Type B pancreatic cell (in vitro differentiated cells): ENCODE measurements at places on chromosomes 3 and 15. TPM values are rescaled to one million over a fixed set of nuclear protein-coding genes. Genes with fewer than 3 reads are reported as not detected.

The AGBL1 gene
- total RNA-seq = 0.07 TPM in 1 of 2 replicates, not detected in the other

The DOCK3 gene
- 5.9 and 15.4 TPM in 2 replicates for total RNA-seq

The GXYLT2 gene
- total RNA-seq = 6.3 and 25.8 TPM in 2 replicates

The AMT gene
- total RNA-seq = 12.5 and 21.6 TPM in 2 replicates

The CFAP44 gene
- 7.6 and 11.6 TPM in 2 replicates for total RNA-seq

The BFSP2 gene
- total RNA-seq = not detected in 2 replicates

The IGSF11 gene
- 2.3 and 2.4 TPM in 2 replicates for total RNA-seq

The ALDH1A3 gene
- 13.0 and 14.4 TPM in 2 replicates for total RNA-seq

The PPIB gene
- total RNA-seq = 551 and 606 TPM in 2 replicates
